ENCODE measurements at places on chromosomes 3 and 15.

DNA sequence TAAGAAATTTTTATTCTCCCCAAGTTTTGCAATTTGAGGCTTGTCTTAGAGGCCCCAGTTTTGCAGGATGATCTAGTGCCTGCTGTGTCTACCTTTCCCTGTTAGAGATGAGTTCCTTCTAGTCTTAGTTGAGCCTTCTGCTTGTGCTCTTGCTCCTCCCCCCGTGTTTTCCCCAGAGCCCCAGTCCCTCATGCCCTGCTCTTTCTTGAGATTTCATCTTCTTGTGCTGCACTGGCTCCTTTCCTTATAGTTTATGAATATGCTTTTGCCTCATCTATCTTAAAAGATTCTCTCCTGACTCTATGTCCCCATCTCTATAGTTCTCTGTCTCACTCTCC, 4.7 kb downstream of the GAP43 start:
- no peak for DNase-seq

- no peak for DNase-seq
Measured at GRCh38 chr3:39011191-39011736, 40.5 kb downstream of the SCN11A start.

DNA sequence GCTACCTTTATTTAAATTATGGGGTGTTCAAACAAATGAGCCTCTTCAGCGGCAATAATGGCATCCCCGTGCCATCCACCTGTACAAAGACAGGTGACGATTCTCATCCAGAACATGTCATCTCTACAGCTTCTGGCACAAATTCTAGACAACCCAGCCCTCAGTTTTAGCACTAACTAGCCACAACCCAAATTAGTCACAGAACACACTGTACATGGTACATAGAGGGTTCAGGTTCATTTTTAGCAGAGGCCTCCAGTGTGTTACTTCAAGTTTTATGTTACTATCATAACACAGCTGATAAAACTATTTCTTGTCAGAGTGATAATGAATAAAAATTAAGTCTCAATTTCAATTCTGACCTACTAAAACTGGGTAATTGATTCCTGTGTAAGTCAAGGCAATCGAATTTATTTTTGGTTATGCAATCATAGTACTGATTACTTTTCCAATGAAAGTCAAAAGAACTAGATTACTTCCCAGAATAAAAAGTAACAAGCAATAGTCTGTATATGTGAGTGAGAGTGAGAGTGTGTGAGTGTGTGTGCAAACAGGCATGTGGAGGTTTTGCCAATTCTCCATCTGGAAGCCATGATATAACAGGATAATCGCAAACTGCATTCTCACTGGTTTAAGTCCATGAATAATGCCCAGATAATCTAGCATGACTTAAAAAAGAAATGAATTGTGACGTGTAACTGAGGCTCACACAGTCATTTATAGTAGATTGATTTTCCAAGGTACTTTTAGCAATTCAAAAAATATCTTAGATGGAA, 37.4 kb downstream of the SHQ1 start:
- DNase-seq = no peak

DNA sequence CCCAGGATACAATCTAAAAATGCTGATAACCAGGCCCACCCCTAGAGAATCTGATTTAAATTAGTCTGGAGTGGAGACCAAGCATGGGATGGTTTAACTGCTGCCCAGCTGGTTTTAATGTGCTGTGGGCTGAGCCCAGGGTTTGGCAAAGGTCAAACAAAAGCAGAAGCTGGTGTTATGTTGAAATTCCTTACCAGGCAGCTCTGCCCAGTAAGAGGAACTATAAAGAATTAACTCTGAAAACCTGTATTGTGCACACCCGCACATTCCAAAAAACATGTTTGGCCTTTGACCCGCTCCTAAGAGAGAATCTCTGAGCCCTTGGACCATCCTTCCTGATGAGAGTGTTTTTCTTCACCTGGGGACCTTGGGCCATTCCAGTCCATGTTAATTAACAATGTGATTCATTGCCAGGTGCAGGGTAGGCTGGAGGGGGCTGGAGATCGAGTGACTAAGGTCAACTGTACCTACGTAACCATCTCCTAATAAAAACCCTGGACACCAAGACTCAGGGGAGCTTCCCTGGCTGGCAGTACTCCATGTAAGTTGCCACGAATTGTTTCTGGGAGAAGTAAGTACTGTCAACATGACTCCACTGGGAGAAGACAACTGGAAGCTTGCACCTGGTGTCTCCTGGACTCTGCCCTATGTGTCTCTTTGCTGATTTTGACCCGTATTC, 10.9 kb downstream of the CCDC13 start:
- DNase-seq = no peak

DNA sequence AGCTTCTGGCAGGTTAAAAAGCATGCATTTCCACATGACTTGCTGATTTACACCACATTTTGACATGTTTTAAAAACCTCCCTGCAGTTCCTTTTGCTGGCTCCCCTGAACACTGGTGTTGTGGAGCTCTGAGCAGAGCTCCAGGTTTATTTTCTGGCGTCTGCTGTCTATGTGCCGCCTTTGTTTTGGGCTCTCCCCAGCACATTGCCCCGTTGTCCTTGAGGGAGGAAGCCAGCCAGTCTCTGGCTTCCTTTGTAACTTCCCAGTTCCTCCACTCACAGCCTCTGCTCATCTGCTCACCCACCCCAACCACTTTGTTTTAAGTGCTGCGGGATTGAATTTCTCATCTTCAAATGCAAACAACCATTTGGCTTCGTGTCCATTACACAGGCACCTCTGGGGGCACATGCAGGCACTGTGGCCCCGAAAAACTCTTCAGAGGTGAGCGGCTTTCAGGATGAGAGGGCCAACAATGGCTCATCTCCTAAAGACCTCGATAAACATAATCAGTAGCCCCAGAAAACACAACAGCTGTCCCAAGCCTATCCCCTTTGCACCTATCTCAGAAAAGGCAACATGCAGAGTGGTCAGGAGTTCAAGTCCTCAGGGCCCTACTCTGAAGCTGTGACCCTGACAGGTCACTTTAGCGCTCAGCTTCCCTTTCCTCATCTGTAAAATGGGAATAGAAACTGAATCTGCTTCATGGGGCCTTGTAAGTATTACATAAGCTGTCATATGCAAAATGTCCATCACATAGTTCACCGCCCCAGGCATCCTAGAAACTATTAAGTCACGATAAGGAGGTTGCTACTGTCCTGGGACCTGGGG, 1.3 kb upstream of the MEF2A start:
- peak; percentile 64 for DNase-seq

- DNase-seq = no peak
Measured at GRCh38 chr3:115062009-115062408, 85.1 kb downstream of the ZBTB20 start.

DNA sequence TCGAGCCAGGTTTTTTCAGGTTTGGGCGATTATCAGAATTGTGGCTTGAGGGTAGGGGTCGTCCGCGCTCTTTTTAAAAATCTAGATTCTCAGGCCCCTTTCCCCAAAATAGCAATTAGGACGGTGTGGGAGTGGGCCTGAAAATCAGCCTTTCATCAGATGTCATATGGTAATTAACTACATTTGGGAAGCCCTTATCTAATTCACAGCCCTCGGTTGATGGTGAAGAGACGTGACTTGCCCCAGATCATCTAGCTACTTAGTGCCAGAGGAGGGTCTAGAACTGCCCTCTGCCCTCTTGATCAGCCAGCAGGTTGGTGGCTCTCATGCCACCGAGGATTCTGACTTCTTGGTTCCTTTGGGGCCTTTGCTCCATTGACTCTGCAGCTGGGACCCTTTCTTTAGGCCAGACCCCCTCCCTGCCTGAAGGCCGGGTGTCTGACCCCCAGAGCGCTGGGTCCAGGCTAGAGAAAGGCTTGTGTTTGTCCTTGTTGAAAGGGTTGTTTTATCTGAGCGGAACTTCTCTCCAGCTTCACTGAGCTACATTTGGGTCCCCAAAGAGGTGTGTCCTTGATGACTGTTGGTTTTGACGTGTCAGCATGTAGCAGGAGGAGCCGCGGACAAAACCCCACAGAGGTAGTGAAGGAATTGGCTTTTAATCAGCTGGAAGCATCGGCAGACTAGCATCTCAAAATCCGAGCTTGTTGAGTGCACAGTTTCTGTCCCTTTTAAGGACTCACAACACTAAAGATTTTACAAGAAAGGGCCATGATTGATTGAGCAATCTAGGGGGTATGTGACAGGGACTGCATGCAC, 857 bp downstream of the AEN start:
- DNase-seq = peak; percentile 47

- DNase-seq = no peak
Measured at GRCh38 chr3:68136411-68136810, 482.0 kb upstream of the SUCLG2 start.

- DNase-seq = no peak
Measured at GRCh38 chr3:138033202-138033691, 23.3 kb downstream of the CLDN18 start.

DNA sequence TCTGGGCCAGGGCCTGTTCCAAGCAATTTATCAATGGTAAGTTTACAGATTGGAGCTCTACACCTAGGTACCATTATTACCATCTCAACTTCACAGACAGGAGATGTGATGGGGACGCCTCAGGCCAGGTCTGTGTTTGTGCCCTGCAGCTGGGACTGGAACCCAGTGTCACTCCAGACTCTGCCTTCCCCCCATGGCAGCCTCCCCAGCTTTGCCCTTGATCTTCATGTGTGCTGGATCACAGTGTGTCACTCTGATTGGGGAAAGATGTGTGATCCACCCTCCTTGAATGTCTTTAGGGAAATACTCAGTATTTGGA, 59.6 kb downstream of the MGLL start:
- no peak for DNase-seq

GRCh38 chr3:3666664-3667063, 132.6 kb upstream of the LRRN1 start:
- DNase-seq = no peak

GRCh38 chr3:114880078-114880477, 267.0 kb downstream of the ZBTB20 start:
- DNase-seq = no peak

All from endodermal cell (in vitro differentiated cells).